Stimulated activated CD8-positive, alpha-beta memory T cell treated with anti-CD3 and anti-CD28 coated beads, Interleukin-7, amount 100 ng/mL, for 1 hour (primary cell): ENCODE measurements at places on chromosomes 1 and 21.

- no peak for DNase-seq
These were observed 89.7 kb downstream of the SMYD2 start for GRCh38 chr1:214370615-214371014.

GRCh38 chr1:115365738-115366137, 27.7 kb upstream of the NGF start:
- no peak for DNase-seq

DNA sequence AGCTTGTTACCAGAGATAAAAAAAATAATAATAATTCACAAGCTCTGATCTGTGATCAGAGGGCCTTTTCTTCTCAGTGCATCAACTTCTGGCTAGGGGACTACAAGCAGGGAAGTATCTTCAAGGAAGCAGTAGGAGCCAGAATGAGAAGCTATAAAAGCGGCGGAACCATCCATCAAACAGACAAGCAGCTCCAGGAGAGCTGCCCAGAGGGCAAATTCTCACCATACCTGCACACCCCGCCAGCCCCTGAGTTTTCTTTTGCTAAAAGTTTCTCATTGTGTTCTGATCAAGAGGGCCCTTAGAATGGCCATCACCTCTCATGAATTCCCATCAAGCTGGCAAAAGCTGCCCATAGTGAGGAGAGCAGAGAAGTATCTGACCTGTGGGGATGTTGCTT, 99.4 kb downstream of the SMYD2 start:
- DNase-seq = no peak

DNA sequence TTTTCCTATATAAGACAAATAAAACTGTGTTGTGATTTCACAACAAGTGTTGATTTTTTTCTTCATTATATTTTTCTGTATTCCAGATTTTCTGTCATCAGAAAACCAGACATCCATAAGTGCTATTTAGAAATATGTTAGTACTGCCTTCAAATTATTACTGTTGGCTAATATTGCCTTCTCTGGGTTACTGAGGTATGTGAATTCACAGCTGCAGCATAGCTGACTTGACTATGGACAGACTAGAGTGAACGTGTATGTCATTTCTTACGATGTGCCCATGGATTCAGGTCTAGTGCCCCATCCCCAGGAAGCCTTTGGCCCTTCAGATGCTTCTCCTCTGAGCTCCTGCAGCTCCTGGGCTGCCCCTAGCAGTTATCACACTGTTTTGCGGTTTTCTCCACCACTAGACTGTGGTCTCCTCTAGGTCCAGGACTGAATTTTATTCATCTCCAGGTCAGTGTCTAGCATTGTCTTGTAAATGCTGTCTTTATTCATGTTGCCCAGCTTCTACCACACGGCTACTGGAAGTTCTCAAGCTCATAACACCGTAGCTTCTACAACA, 118.5 kb downstream of the FGGY start:
- DNase-seq = no peak

- DNase-seq = no peak
These were observed 14.3 kb upstream of the WDTC1 start for GRCh38 chr1:27220096-27220495.

DNA sequence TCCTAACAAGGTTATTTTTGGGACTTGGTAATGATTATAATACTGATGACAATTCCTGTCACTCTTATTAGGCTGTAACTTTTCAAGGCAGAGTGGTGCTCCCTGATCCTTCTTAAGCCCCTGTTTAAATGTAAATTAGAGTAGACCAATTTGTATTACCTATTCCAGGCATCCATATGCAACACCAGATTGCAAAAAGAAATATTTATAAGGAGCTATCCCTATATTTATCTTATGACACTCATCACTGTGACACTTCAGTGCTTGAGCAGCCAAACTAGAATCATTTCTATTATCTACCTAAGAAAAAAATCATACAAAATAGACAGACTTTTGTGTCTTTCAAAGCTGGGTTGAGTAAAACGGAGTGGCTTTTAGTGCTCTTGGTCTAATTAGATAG, 462.7 kb downstream of the ADGRL2 start:
- DNase-seq = no peak

DNA sequence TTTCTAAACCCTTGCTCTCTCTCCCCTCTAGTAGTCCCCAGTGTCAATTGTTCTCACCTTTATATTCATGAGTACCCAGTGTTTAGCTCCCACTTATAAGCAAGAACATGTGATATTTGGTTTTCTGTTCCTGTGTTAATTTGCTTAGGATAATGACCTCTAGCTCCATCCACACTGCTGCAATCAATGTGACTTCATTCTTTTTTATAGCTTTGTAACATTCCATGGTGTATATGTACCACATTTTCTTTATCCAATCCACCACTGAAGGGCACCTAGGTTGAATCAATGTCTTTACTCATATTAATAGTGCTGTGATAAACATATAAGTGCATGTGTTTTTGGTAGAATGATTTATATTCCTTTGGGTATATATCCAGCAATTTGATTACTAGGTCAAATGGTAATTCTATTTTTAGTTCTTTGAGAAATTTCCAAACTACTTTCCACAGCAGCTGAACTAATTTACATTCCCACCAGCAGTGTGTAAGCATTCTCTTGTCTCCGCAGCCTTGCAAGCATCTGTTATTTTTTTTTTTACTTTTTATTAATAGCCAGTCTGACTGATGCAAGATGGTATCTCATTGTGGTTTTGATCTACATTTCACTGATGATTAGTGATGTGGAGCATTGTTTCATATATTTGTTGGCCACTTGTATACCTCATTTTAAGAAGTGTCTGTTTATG, 277.8 kb downstream of the LTN1 start:
- DNase-seq = no peak

DNA sequence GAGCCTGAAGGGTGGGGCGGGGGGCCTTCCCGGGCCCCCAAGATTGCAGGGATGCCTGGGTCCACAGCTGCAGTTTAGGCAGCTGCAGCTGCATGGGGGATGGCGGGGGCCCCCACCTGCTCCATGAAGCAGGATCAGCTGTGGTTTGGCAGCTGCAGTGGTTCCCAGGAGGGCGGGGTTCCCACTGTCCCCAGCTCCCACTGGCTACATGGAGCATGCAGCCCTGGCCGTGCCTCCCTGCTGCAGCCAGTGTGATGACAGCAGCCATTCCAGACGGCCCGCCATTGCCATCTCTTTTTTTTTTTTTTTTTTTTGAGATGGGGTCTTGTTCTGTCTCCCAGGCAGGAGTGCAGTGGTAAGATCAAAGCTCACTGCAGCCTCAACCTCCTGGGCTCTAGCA, 992 bp upstream of the C1QA start:
- DNase-seq = no peak
